ENCODE measurements at places on chromosomes 7 and 10.

DNA sequence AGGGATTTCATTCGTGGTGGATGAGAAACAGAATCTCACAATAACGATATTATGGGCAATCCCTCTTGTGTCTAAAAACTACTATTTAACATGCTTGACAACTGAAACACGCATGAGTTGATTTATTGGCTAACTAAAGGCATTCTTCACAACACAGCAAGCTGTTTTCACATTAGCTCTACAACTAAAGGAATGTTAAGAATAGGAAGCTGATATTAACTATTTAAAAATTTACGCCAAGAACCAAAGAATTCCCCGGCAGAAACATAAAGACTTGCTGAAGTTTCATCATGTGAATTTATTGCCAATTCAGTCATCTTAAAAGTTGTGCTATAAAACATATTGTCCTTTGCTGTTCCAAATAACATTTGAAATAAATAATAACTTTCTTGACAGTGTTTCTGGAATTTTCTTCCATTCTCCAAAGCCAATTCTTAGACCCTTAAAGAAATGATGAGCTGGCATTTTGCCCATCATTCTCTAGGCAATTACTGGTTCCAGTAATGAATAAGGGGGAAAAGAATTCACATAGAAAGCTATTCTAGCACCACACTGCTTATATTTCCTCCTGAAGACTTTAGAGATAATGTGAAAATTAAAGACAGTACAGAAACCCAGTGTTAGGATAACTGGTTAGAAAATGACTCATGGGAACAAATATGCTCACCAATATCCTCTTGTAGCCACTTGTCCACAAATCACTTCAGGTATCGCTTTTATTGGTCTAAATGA is 233.1 kb downstream of the PARD3 start:
- peak; percentile 45 for DNase-seq

GRCh38 chr7:81845744-81846241 is 75.9 kb upstream of the HGF start:
- no peak for DNase-seq

DNA sequence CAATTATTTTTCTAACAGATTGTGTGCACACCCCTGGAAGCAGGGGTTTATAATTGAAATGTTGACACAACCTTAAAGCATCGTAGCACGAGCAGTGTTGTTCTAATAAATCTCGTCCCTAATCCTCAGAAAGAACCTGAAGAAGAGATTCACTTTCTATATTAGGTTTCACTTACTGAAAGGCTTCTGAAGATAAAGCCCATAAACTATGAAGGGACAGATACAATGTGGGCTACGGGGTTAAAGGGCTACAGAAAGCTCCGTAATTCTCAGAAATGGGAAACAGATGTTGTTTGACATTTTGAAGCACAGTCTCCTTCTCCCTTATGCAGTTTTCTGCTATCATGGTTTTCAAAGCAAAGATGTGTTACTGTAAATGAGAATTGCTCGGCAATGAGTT is 479.6 kb downstream of the GATA3 start:
- DNase-seq = no peak

- no peak for DNase-seq
Measured at GRCh38 chr7:27300421-27300820, 57.8 kb downstream of the EVX1 start.

GRCh38 chr10:91621483-91622113 is 11.3 kb downstream of the PPP1R3C start:
- DNase-seq = peak; percentile 55

DNA sequence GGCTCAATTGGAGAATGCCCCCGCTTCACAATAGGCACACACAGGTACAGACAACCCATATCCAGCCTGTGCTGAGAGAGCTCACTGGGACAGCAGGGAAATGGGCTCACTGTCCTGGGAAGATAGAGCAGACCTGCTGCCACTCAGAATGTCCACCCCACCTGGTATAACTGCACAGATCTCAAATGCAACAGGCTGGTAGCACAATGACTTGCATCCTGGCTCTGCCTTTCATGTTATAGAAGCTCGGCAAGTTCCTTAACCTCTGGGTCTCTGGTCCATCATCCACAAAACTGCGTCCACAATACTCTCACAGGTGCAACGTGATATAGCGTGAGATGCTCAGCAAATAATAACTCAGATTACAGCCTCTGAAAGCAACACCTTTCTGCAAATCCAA is 295.4 kb downstream of the GRID1 start:
- DNase-seq = no peak

GRCh38 chr7:366161-366803 is 76.3 kb downstream of the FOXL3 start:
- DNase-seq = peak; percentile 9

DNA sequence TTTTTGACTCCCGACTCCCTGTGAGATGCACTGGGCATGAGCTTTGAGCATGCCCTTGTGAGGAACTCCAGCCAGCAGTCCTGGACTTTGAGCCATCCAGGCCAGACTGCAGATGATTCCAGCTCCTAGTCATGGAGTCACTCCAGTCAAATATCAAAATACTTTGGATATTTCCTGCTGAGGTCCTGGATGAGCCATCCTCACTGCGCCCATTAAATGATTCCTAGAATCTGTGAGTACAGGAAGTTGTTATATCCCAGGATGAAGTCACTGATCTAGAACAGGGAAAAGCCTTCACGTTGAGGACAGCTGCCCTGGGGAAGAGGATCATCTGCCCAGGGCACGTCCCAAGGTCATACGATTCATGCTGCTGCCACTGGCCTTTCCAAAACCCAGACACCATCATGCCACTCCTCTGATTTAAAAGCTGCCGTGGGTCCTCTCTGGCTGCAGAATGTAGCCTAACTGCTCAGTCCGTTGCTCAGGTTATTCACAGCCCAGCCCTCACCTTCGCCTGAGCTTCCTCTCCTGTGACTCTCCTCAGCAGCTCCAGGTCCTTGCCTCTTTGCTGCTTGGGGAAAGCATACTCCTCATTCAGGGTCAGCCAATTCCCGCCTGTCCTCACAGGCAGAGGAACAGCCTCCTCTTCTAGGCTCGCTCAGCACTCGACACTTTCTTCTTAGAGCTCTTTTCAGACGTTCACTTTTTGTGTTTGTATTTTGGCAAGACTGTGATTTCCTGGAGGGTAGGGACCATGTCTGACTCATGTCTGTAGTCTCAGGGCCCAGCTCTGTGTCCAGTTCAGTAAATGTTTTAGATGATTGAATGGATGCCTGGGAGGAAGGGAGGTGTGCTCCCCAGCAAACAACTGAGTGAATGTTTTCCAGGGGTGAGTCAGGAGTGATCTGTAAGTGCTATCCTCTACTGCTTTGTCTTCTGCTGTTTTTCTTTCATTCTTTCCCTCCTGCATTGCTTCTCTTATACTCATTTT is 157.8 kb downstream of the SNX10 start:
- DNase-seq = no peak

DNA sequence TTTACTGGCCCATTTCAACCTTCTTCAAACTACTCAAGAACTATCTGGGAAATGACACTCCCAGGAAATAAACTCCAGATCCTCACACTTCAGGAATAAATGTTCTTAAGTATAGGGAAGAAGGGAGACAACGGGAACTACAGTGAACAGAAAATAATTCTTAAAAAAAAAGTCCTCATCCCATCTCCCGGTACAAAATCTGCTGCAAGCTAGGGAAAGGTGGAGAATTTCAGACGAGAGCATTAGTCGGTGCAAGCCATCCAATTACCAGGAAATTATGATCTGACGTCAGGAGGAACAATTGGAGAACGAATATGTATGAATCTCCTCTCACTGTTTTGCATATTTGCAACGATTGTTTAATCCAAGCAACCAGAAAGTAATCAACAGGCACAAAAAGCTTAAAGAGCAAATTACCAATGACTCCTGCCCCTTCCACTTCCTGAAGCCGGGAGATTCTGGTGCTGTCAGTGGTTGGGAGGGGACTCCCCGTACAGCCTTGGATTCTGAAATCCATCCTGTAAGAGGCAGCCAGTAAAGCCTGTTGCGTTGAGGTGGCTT is 15.1 kb upstream of the GATA3 start:
- no peak for DNase-seq

GRCh38 chr10:69278446-69278963 is at the start of gene HK1:
HK1 (plus strand) TSS chr10:69278496.
- no peak for DNase-seq

GRCh38 chr7:79282882-79283602 is 170.4 kb downstream of the MAGI2 start:
- DNase-seq = peak; percentile 82

DNA sequence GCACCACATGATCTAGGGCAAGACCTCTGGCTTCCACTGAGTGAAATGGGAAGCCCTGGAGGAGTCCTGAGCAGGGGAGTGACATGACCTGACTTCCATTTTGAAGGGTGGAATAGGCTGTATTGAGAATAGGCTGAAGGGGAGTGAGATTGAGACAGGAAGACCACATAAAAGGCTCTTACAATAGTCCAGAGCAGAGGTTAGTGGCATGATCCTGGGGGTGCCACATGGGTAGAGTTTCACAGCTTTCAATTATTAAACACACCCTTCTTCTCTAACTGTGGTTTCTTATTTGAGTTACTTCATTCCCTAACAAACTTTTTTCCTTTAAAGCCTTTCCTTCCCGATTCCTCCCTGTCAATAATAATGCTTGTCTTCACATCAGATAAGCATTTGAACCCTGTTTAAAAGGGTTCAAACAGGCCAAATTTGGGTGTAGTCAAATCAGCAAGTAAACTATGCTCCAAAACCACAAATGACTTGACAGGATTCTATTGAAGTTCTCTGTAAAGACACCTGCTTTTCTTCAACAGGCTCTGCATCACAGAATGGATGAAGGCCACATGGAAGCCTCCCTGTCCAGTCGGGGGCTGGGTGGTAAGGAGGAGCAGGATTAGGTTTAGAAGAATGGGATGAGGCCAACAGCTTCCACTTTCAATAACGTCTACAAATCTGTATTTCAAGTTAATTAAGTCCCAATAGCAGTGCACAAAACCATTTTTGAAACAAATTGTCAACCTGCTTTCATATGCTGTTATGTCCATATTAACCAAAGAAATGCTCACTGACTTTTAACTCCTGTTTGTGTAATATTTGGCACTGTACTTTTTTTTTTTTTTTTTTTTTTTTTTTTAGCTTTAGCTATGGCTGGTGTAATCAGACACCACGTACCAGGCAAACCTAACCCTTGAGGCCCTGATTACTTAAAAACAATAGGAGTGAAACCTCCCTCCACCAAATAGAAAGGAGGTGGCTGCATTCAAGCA is 131.9 kb downstream of the NRCAM start:
- DNase-seq = no peak

DNA sequence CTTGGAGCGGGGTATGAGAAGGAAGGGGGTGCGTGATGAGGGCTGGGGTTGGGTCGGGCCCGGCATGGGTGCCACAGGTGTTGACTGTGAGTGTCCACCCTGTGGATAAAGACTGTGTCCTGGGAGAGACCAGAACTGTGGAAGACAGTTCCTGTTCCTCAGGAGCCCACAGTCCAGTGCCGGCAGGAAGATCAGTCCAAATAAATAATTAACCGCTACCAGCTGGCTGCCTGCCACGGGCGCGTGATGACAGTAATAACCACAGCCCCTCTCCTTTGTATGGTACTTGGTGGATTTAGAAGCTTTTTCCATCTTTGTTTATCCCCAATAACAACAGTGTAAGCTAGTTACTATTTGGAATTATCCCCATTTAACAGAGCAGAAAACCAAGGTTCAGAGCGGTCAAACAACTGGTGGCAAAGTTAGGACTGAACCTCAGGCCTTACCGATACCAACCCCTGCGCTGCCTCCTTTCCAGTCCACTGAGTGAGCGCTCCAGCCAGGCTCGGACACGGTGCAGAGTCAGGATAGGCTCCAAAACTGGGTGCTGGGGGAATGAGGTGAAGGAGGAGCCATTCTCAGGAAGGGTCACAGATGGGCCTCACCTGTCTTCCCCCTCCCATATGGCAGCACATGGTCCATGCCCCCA is 5.1 kb downstream of the ZMIZ1 start:
- no peak for DNase-seq

- peak; percentile 3 for DNase-seq
Measured at GRCh38 chr7:86991771-86992191, 67.7 kb downstream of the ELAPOR2 start.

DNA sequence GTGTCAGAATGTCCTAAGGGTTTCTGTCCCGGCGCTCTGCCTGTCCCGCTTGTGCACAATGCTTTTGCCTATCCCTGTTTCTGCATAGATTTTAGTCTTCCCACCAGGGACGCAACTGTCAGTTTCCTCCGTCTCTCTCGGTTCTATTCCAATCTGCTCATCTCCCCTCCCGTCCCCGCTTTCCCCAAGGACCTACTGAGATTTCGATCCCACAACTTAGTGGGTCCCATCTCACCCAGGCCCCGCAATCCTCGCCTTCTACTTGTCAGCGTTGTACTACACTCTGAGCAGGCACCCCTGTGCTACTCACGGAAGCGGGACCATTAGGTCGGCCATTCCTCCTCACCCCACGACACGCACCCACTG is 519 bp upstream of the ZNF655 start:
- DNase-seq = no peak

- DNase-seq = no peak
Measured at GRCh38 chr10:86899132-86899531, 58.3 kb downstream of the MMRN2 start.

DNA sequence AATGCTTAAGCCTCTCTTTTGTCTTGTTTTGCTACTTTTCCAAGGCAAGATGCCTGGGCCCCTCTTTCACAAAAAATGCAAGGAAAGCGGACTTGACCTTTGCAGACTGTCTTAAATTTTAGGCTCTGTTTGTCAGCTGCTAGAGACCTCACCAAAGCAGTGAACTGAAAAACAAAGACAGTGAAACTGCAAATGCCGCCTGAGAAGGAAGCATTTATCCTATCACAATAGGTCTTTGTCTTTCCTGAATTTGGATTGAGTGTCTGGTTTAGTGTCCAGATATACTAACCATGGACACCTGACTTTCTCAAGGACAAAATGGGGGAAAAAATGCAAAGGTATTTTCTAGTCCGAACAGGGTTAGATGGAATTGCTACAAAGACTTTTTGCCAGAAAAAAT is 256.9 kb downstream of the INHBA start:
- no peak for DNase-seq

GRCh38 chr10:71627230-71627939 is 92.2 kb downstream of the C10orf105 start:
- DNase-seq = no peak

- DNase-seq = no peak
Measured at GRCh38 chr7:128388145-128388485, 21.7 kb downstream of the IMPDH1 start.

DNA sequence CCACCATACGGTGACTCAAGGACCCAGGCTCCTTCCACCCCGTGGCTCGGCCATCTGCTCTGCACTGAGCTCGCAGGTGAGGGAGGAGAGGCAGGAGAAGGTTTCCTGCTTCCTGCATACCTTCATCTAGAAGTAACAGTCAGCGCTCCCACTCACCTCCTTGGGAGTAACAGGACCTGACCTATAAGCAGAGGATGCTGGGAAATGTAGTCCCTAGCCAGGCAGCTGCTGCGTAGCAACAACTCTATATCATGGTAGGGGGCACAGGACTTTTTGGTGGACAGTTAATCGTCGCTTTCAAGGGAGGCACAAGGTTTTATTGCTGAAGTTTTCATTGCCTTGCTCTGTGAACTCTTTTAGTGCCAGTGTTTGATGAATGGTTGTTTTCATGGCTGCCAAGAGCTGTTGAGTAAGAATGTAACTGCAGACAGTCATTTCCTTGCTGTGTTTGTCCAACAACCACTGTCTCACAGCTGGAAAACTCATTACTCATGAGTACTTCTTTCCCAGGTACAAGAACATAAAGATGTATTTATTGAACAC is 10.2 kb upstream of the ZFYVE27 start:
- peak; percentile 68 for DNase-seq
